ENCODE measurements at places on chromosomes 7 and 10.

DNA sequence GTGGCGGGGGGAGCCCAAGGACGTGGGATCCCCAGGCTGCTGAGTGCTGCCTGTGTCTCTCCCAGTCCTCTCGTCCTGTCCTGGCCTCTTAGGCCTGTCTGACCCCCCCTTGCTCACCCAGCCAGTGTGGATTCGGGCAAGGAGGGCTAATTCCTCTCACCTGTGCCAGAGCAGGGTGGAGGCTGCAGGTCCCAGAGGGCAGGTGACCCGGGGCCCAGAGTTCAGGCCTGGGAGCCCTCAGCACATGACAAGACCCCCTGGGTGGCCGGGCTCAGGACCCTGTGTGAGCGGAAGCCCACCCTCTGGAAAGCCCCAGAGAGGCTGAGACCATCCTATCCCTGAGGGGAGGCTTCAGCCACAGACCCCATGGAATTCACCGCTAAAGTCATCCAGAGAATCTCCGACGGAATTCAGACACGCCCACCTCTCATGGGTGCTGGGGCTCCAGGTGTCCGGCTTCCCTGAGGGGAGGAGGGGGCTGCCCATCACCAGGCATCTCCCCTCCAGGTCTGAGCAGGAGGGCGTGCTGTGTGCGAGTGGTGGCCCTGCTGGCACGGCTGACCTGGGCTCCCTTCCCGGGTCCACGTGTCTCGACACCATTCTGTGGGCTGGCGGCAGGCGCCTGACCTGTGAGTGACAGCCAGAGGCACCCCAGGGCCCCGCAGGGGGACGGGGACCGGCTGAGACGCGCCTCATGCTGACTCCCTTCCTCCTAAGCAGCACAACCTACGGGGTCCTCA is 5.0 kb downstream of the KNDC1 start:
- DNase-seq, result no peak

DNA sequence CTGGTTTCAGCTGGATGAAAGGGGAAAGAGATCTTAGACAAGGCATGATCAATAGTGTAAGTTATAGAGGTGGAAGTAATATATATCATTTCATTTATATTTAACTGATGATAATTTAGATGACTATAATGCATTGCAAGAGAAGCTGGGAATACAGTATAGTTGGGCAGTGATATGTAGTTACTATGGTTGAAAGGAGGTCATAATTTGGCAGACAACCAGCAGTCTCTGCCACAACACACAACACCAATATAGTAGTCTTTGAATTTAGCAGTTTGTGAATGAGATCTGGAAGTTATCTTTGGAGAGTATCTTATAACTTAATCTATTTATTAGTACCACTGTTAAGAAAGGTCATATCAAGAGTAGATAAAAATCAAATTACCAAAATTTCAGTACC is 39.9 kb downstream of the TAX1BP1 start:
- no peak for DNase-seq

- no peak for DNase-seq
Observed at GRCh38 chr7:122602800-122603199, 96.1 kb downstream of the RNF133 start.

- DNase-seq, result peak; percentile 69
Observed at GRCh38 chr7:107879400-107880035, 11.5 kb upstream of the DLD start.

GRCh38 chr10:74855439-74855838 is 29.0 kb downstream of the KAT6B start:
- no peak for DNase-seq

DNA sequence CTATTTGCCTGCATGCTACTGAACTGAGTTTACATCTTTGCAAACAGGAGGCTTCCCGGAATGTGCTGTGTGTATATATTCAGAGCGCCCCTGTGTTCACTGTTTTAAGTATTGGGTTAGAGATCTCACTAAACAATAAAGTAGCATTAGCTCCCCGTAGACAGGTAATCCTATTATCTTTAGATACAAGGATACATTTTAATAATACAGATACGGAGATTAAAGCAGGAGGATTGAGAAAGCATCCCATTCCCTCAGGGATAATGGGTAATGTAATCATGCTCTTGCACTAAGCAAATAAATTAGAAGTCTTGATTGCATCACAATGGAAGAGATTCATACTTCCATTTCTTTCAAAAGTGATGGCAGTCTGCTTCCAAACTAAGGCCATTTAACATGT is 809.0 kb downstream of the NRG3 start:
- DNase-seq, result no peak

GRCh38 chr10:60348982-60349381 is 40.7 kb downstream of the ANK3 start:
- peak; percentile 66 for DNase-seq

GRCh38 chr10:7862121-7862514 is 43.8 kb downstream of the TAF3 start:
- no peak for DNase-seq

- peak; percentile 13 for DNase-seq
Observed at GRCh38 chr7:1810961-1811849, 141.1 kb downstream of the ELFN1 start.

- no peak for DNase-seq
Observed at GRCh38 chr10:64648915-64649314, 1127.7 kb downstream of the REEP3 start.

DNA sequence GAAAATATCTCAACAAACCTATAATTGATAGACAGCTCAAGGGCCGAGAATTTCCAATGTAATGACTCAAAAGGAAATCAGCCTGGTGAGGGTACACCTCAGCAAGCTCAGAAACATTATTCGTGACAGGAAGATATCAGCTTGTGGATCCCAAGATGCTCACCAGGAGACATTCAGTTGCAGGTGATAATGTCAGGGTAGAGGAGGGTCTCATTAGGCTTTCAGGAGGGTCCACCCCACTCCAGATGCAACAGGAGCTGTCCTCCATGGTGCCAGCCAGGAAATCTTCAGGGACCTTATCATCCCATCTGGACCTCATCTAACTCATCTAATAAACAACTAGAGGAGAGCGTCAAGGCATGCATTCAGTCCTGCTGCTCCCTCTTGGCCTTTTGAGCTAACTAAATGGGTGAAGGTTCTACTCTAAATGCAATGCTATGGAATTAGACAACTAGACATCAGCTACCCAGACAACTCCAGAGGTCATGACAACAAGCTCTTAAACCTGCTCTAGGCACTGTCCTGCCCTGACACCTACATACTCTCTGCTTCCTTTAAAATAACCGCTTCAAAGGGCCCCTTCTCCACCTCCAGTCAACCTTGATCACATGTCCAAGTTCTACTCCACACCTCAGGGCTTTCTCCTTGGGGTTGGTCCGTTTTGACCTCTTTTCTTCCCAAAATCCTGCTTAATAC is 4.3 kb upstream of the GIMAP5 start:
- no peak for DNase-seq

GRCh38 chr10:67666416-67667034 is 29.5 kb downstream of the CTNNA3 start:
- peak; percentile 30 for DNase-seq

- no peak for DNase-seq
Observed at GRCh38 chr10:48926764-48927540, 12.7 kb downstream of the LRRC18 start.

DNA sequence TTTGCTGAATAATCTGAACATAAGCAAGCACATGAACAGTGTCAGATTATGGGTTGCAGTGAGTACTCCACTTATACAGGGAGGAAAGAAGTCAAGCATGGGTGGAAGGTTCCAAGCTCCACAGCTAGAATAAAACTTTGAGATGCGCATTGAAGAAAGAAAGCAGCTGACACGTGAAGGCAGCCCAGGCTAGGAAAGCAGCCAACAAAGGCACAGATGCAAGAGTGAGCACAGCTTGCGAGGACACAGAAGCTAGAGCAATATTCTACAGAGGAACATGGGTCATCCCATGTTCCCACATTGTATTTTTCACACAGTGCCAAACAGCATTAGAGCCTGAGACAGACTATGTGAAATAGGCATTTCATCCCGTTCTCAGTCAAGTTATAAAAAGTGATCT is 194.6 kb upstream of the TBX20 start:
- DNase-seq, result no peak

DNA sequence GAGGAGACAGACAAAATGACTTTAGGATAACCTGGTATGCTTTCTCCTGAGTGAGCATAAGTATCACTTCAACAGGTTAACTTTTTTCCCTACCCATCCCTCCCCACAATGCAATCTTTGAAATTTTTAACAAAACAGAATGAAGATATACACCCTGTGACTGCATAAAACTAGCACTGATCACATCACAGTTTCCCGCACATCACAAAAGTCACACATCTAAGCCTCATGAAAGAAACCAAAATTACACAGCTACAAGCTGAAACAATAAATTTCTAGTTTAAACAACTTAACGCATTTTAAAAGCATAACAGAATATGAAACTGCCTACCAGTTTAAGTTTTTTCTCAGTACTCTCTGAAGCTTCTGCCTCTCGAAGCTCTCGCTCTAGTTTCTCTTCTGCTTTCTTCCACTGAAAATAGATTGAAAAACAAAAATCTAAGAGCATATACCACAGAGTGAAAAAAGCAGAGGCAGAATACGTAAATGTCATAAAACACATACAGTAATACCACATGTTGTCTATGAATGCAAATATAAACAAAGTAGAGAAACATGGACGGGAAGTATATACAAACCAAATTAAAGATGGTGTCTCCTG is 18.1 kb downstream of the NOC3L start:
- no peak for DNase-seq

- peak; percentile 43 for DNase-seq
Observed at GRCh38 chr7:45898222-45898621, 9.9 kb downstream of the IGFBP1 start.

DNA sequence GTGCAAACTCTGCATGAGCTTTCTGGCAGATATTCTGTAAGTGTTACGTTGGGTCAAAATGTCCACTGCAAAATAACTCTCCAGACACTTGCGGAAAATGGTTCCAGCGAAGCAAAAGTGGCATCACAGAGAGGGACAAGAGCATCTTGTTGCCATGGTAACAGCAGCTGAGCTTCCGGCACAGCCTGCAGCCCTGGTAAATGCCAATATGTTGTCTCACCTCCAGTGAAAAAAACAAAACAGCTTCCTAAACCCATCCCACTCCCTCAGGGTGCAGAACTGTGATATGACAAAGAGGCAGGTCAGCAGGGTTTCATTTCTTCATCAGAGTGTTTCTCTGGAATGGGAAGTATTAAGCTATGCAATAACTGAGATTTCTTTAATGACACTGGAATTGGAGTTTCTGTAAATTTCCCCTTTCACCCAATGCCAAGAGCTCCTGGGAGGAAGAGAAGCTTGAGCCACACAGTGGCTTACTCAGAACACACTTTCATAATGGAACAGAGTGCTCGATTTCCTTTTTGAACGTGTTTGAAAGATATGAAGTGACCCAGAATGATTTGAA is 65.6 kb downstream of the FOXI2 start:
- no peak for DNase-seq

All from IMR-90 (cell line).